ENCODE measurements at places on chromosomes 3 and 15.

GRCh38 chr15:57821826-57822225 is 115.3 kb downstream of the POLR2M start:
- no peak for DNase-seq

DNA sequence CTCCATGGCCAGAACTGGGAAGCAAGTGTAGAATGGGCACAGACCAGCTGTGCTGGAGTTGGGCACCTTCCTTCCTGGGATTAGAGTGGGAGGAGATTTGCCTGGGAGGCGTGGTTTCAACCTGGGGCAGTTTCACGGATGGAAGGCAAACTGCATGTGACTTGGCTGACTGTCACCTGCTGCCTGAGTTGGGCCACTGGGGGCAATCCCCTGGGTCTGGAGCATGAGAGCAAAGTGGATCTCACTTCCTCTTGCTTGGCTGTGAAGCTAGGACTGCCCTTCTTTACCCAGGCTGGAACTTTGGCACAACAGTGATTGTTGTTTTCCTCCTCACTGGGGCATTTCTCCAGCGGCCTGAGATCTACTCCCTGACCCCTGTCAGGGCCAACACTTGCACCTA is 1247.0 kb upstream of the EPHA6 start:
- DNase-seq, result no peak

DNA sequence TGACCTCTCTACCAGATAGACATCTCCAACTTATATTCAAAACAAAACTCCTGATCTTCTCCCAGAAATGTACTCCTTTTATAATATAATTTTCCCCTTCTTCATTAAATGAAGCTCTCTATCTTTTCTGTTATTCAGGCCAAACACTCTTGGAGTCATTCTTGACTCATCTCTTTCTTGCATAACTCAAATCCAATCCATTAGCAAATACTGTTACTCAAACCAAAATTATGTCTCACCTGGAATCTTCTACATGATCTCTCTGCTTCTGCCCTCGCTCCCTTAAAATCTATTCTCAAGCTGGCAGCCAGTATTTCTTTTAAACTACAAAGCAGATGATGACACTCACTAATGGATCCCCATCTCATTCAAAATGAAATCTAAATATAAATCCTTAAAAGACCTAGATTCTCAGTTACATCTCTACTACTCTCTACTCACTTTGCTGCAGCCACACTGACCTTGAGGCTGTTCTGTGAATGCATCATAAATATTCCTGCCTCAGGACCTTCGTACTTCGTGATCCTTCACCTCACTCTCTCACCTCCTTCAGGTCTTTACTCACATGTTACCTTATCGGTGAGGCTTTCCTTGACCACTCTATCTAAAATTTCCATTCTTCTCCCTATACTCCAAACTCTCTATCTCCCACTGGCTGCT is 160.9 kb downstream of the TBC1D5 start:
- DNase-seq, result peak; percentile 53

GRCh38 chr15:48017747-48018146 is 103.0 kb upstream of the SLC24A5 start:
- no peak for DNase-seq

- no peak for DNase-seq
Observed at GRCh38 chr3:129248286-129248979, 973 bp upstream of the COPG1 start.

GRCh38 chr15:28936481-28936881 is 50.7 kb downstream of the APBA2 start:
- DNase-seq, result no peak

- no peak for DNase-seq
Observed at GRCh38 chr15:84391191-84391590, 155.6 kb downstream of the GOLGA6L4 start.

GRCh38 chr3:111517801-111518200 is 24.2 kb upstream of the CD96 start:
- no peak for DNase-seq

GRCh38 chr3:108822123-108822897 is at the start of gene TRAT1:
TSS of gene TRAT1 (plus strand) at chr3:108822786. CDS start at chr3:108822928, 142 bp downstream.
- no peak for DNase-seq

GRCh38 chr3:45968706-45969105 is 25.4 kb downstream of the CXCR6 start:
- peak; percentile 80 for DNase-seq

DNA sequence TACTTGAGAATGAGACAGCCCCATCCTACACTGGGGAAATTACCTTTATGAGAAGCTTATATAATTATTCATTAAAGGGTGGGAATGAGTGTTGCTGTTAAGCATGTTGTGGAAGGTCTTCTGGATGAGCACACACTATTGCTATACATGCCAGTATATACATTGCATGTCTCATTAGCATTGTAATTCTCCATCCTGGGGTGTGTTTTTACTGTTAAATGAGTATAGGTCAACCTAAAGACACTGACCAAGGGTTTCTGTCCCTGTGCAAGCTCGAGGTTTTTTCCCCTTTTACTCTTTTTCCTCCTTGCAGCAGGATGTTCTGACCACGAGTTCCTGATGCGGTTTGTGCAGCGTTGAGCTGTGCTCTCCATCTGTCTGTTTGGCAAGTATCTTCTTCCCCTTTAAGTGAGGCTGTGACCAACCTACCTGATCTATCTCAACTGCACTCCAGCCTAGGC is 7.2 kb upstream of the IVD start:
- no peak for DNase-seq

DNA sequence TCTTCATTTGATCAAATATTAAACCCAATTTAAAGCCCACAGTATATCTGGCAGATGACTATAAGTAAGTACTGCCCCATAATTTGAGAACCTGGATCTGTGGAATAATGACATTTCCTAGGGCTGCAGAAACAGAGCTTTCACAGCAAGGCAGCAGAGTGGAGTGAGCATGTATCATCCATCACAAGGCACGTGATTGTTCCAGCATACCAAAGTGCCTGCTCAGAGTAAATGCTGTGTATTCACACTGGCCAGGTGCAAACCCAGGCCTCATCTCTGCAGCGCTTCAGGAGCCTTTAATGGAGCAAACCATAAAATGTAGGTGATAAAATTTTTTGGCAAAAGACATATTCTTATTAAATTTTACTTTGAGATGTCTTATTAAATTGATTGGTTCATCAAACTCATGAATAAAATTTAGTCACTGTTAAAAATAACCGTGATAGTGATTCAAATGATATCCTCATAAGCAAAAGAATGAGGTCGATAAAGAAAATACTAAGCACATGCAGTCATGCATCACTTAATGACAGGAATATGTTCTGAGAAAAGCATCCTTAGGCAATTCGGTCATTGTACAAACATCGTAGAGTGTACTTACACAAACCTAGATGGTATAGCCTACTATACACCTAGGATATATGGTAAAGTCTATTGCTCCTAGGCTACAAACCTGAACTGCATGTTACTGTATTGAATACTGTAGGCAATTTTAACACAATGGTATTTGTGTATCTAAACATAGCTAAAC is 99.3 kb upstream of the SLC24A5 start:
- peak; percentile 21 for DNase-seq
